Stimulated activated CD4-positive, alpha-beta T cell treated with anti-CD3 and anti-CD28 coated beads, Interleukin-15, amount 100 ng/mL, for 48 hours (primary cell): ENCODE measurements at places on chromosomes 4 and X.

GRCh38 chr4:100936661-100937375, 410.5 kb downstream of the PPP3CA start:
- DNase-seq: no peak

DNA sequence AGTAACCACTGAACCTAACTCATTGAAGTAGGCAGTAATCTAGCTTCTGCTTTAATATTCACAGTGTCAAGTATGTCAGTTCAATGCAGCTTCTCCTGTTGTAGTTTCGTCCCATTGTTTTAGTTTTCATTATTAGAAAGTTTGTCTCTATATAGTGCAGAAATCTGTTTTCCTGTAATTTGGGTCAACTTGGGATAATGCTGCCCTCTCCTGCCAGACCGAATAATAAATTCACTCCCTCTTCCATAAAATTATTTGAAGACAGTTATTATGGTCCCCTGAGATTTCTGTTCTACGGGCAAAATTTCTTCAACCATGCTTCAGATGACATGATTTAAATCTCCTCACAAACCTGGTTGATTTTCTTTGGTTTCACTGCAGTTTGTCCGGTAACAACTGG, 4.6 kb upstream of the LUZP4 start:
- DNase-seq: no peak

GRCh38 chr4:181933471-181933870, 309.7 kb upstream of the TENM3 start:
- DNase-seq: no peak

GRCh38 chr4:81538716-81539427, 67.2 kb upstream of the RASGEF1B start:
- no peak for DNase-seq

GRCh38 chr4:14023036-14023435, 395.5 kb upstream of the BOD1L1 start:
- no peak for DNase-seq

DNA sequence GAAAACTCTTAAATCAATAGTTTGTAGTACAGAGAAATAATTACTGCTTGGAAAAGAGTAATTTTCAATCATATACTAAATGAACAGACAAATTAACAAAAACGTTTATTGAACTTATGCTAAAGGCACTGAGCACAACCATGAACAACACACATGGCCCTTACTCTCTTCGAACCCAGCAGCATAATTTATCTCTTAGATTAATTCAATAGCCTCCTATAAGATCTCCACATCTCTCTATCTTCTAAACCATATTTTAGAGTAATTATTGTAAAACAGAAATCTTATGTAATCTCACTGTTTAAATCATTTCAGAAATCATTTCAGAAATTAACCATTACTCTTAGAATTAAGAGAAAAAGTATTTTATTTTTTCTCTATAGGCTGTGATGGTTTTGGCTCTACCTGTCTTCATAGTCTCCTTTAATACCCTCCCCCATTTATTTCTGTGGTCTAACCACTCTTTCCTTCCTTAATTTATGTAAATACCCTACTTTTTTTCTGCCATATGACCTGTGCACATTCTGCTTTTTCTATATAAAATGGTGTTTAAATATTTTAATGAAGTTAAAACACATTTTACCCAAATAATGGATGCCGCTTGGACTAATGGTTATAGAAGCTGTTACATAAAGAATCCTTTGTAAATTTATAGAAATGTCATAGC, 218.5 kb downstream of the CCSER1 start:
- DNase-seq: no peak

GRCh38 chr4:7511525-7511924, 76.8 kb upstream of the PSAPL1 start:
- no peak for DNase-seq

GRCh38 chr4:153549405-153549804, 83.2 kb downstream of the TMEM131L start:
- DNase-seq: no peak

- no peak for DNase-seq
Measured at GRCh38 chrX:17944833-17945497, 83.9 kb upstream of the RAI2 start.

- no peak for DNase-seq
Measured at GRCh38 chr4:101420661-101421060, 73.3 kb upstream of the PPP3CA start.

DNA sequence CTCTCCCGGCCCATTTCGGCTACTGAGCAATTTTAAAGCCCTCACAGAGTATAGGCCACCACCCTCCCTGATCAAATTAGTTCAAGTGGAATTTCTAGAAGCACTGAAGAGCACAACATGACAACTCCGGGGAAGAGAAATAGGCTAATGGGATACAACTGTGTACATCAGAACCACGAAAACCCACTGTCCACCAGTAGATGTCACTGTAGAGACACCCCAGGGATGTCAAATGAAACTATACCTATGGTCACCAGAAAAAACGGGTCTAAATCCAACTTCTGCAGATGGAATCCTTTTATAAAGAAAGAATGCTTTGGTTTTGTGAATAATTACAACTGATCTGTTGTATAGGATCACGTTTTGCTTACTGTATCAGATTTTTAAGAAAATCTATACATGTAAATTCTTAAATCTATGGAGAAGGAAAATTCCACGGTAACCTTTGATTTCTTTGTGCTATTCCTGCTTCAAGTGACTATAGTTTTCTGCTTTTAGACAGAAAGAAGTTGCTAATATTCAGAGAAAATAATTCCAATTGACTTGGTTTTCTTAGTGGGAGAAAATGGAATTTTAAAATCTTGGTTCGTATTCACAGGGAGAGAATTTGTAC, 29.5 kb upstream of the MAP3K15 start:
- peak; percentile 19 for DNase-seq

DNA sequence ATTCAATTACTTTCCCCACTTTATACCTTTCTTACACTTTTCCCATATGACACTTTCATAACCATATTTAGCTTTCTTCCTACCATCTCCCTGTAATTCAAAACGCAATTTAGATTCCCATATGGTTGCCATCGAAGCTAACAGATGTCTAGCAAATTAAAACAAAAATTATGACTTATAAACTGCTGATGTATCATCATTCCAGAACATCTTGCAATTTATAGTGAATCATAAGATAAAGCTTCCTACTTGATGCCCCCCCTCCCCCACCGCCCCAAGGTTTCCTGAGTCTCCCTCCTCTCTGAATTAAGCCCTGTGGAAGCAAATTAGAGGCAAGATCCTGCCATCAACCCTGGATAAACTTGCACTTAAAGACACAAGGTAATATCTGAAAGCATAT, 5.4 kb downstream of the TSPAN5 start:
- no peak for DNase-seq

- DNase-seq: no peak
Measured at GRCh38 chr4:176927664-176928063, 134.9 kb upstream of the VEGFC start.

DNA sequence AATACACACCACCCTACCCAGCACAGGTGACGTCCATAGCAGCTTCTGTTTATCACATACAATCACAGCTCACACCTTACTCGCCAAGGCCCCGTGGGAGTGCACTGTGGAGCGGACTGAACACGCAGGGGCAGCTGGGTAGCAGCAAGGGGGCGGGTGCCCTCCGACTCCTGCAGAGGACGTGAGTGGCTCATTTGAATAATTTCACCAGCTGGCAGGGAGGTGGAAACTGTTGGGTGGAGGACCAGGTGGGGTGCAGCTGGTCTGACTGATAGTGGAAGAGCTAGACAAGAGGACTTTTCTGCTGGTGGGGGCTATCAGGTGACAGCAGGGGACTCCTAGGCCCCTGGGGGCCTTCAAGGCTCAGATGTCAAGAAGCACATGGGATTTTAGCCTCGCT, 16.3 kb downstream of the MAN2B2 start:
- no peak for DNase-seq

DNA sequence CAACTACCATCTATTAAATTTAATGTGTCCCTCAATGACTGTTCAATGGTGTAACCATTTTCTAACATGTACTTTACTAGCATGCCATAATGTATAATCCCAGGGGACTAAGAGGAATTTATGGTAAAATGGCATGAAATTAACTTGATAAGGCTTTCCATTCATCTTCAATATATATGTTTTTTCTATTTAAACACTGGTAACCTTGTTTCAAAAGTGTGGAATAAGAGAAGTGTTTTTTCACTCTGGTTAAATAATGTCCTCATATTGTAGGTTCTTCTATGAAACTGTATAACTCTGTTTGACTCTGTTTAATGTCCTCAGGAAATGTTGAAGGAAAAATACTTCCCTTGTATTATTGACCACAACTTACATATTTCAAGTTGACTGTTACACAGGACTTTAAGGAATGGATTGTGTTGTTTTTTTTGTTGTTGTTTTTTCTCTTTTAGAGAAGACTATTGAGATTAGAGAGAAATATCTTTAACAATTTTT, 113.8 kb upstream of the ARSJ start:
- no peak for DNase-seq
